ENCODE measurements at places on chromosomes 11 and 22. TPM values are rescaled to one million over a fixed set of nuclear protein-coding genes. Genes with fewer than 3 reads are reported as not detected.

The DCDC1 gene
- 0.19 TPM for total RNA-seq

GRCh38 chr11:45551191-45551713, 114.2 kb downstream of the CHST1 start:
- no peaks in the 10 kb centered on the region for H3K36me3 ChIP-seq
- peaks cover 12% of the 10 kb centered on the region for H3K4me1 ChIP-seq

GRCh38 chr11:86790195-86790725, 10.1 kb upstream of the PRSS23 start:
- H3K27ac ChIP-seq: no peak overlapping the region
- no peaks in the 10 kb centered on the region for H3K27me3 ChIP-seq
- DNase-seq: no peak

The ZNF74 gene
- total RNA-seq: 10.4 TPM

GRCh38 chr11:122656631-122657101, 1.1 kb downstream of the UBASH3B start:
- no peak for DNase-seq
- H3K4me3 ChIP-seq: peak overlapping the region; percentile 77
- H3K4me1 ChIP-seq: peaks cover 10% of the 10 kb centered on the region
- no peaks in the 10 kb centered on the region for H3K27me3 ChIP-seq
- no peaks in the 10 kb centered on the region for H3K36me3 ChIP-seq
